ENCODE measurements at places on chromosomes 7 and 10. TPM values are rescaled to one million over a fixed set of nuclear protein-coding genes. Genes with fewer than 3 reads are reported as not detected.

Gene CASTOR2
- total RNA-seq, result 10.5 TPM

GRCh38 chr10:68096913-68097516 is 12.3 kb upstream of the MYPN start:
- DNase-seq, result peak; percentile 97

Gene EMX2
- total RNA-seq, result 0.81 TPM

Gene WDFY4
- total RNA-seq, result not detected

Gene NME8
- total RNA-seq, result not detected

DNA sequence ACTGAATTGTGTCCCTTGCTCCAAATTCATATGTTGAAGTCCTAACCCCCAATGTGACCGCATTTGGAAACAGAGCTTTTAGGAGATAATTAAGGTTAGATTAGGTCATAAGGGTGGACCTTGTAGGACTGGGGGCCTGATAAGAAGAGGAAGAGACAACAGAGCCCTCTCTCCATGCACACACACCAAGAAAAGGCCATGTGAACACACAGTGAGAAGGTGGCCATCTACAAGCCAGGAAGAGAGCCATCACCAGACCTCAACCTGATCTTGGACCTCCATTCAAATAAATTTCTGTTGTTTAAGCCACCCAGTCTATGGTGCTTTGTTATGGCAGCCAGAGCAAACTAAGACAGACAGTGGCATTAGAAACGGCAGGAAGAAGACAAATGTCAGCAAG is 12.5 kb upstream of the PRKAR2B start:
- DNase-seq, result no peak

Gene DGKB
- 0.07 TPM for total RNA-seq

Gene PDE1C
- 133 TPM for total RNA-seq

Gene IGFBP3
- 62.0 TPM for total RNA-seq

DNA sequence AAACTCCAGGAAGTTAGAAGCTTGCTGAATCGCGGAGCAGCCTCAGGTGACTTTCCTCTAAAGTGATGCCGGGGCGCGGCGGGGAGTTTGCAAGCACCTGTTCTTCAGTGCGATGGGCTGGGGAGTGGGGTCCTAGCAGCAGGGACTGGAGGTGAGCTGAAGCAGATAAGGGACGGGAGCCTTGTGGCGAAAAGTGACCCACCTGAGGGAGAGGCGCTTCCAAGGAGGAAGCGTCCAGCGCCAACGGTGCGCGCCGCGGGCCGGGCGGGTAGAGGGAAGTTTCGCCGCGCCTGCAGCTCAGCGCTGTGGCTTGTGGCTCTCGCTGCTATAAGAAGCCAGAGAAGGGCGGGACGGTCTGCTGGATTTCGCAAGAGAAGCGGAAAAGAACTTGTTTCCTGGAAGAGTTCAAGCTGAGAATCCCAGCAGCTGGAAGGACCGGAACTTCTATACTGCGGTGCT is at the start of gene STEAP4:
STEAP4 (minus strand) TSS at position 305 of the 459 bp plus-strand sequence. CDS start 22,625 bp downstream, outside the sequence.
- no peak for DNase-seq

DNA sequence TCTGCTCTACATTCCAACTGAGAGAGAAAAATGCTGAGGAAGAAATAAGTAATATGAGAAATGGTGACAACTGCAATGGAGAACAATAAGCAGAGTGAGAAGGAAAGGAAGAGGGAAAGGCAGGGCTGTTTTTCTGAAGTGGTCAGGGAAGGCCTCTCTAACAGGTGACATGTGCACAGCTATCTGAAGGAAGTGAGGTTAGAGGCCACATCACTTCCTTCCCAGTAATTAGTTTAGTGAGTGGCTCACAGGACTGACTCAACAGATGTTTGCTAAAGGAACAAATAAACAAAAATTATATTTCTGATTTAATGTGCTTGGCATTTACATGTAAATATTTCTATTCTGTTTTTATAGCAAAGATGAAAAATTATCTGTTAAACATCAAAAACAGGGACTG is 77.9 kb downstream of the ARHGAP21 start:
- peak; percentile 28 for DNase-seq

- DNase-seq, result no peak
Measured at GRCh38 chr10:788796-789748, 99.6 kb upstream of the DIP2C start.

GRCh38 chr7:132402751-132403245 is 173.5 kb downstream of the PLXNA4 start:
- DNase-seq, result no peak

Gene CALML3
- not detected for total RNA-seq

DNA sequence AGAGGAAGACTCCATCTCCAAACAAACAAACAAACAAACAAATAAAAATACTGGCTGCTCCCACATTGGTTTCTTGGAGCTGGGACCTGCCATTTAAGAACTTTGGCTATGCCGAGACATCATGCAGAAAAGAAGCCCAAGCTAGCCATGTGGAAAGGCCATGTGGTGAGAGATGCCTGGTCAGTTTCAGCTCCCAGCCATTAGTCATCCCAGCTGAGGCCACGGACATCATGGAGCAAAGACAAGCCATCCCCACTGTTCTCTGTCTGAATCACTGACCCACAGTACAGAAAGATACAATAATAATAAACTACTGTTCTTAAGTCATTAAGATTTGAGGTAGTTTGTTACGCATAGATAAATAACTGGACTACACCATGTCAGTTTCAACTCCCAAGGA is 70.0 kb upstream of the PCBD1 start:
- DNase-seq, result peak; percentile 21

DNA sequence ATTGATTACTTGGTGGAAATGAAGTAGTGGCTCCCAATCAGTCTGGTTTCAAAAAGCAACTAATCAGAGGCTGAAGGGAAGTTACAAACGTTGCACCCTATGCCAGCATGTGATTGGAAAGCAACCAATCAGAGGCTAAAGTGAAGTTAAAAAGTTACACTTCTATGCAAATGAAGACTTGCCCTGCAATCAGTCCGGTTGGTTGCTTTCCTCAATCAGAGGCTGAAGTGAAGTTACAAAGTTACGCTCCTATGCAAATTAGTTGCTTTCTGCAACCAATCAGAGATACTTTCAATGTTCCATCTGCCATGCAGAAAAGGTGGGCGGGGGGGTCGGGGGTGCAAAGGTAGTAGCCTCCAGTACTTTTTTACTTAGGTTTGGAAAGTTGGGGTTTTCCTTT is 1077.1 kb downstream of the TYW1 start:
- DNase-seq, result peak; percentile 82

Gene TBXAS1
- 0.26 TPM for total RNA-seq

GRCh38 chr10:51786684-51787035 is 87.3 kb upstream of the CSTF2T start:
- no peak for DNase-seq

- peak; percentile 73 for DNase-seq
Measured at GRCh38 chr7:112898432-112899290, 108.5 kb upstream of the TMEM168 start.

GRCh38 chr7:463817-464453 is 55.7 kb downstream of the PDGFA start:
- DNase-seq, result no peak

DNA sequence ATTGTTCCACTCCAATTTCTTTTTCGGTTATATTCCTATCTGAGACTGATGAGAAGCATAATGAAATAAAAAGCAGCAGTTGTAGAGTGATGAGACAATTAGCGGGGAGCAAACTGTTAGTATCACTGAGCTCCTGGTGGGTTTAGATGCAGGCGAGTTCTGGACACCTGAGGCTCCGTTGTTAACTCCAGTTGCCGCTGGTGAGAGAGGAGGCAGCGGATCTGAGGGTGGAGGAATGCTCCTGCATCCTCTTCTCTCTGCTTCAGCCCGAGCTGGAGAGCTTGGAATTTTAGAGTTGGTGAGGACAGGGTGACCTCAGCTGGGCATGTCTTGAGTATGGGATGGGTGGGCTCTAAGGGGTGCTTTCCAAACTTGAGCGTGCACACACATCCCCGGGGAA is 31.4 kb downstream of the LRMDA start:
- DNase-seq, result no peak

DNA sequence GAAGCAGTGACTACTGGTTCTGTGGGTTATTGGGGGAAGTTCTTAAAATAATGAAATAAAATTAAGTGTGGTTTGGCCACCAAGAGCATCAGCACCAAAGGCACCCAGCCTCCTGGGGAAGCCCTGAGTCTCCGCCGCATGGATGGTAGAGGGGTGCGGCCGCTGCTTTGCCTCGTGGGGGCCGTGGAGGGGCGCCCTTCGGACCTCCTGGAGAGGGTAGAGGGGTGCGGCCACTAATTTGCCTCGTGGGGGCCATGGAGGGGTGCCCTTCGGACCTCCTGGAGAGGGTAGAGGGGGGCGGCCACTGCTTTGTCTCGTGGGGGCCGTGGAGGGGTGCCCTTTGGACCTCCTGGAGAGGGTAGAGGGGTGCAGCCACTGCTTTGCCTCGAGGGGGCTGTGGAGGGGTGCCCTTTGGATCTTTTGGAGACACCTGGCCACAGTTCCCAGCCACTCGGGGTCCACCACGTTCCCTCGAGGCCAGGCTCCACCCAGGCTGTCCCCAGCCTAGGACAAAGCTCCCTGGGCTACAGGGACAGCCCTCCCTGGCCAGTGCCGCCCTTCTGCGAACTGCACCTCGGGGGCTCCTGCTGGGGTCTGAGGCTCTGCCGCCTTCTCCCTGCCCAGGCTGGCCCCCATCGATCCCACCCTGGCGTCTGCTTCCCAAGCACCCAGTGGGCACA is 535.1 kb downstream of the PTPRN2 start:
- DNase-seq, result no peak

DNA sequence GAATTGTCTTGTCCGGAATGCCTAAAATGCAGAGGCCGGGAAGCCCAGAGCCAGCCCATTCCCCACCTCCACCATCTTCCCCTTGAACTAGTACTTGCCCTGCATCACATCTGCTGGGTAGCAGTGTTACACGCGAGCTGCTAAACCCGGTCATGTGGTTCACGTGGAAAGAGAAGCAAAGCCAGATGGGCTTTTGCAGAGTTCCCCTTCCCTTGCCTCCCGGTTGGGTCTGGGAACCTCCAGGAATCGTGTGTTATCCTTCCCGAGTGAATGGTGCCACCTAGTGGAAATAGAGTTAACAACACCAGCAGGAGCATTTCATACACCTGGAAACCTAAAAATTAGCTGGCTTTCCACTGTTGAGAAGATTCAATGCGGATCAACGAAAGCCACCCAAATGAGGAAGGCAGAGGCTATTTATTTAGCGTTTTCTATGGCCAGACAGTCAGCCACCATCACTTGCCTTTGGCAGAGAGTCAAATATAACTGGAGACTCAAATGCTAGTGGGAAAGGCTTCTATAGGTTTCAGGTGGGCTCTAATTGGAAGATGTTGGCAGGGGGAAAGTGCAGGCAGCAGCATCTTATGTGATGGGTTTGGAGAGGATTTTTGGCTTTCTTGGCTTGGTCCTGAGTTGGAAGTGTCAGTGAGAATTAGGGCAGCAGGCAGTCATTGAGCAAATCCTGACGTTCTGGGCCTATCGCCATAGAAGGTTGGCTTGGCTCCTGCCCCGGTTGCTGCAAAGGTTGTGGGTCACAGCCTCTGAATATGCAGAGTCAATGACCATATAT is 12.9 kb upstream of the DENND2A start:
- DNase-seq, result peak; percentile 63

Gene SPDYE3
- not detected for total RNA-seq

GRCh38 chr7:44108768-44109750 is 4.9 kb downstream of the AEBP1 start:
- no peak for DNase-seq

Gene EPHA1
- not detected for total RNA-seq

GRCh38 chr7:15685358-15686294 is 857 bp downstream of the MEOX2 start:
- no peak for DNase-seq

- no peak for DNase-seq
Measured at GRCh38 chr7:82678259-82678658, 234.7 kb upstream of the CACNA2D1 start.

Gene TRPV5
- not detected for total RNA-seq

- DNase-seq, result no peak
Measured at GRCh38 chr10:11746883-11747539, 4.8 kb downstream of the ECHDC3 start.

Gene LRRC61
- 0.67 TPM for total RNA-seq

DNA sequence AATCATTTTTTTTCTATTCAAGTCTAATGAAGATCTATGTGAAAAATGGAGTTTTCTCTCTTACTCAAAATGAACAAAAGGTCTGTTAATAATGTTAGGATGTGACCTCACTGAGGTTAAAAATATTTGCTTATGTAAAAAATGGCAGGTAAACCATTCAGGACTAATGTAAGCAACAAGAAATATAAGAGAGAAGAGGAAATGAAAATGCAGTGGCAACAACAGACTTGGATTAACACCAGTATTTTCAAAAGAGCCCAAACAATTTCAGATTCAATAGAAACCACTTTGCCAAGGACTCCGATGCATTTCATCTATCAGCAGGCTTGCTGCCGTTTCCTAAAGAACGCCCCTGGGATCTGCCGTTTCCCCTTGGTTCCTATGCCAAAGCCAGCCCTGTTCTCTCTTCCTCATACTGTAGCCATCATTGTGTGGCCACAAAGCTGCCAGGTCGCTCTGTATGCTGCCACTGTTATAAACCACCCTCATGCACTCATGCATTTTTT is 66.4 kb downstream of the MTURN start:
- DNase-seq, result no peak

- peak; percentile 49 for DNase-seq
Measured at GRCh38 chr7:154953006-154953684, 49.8 kb downstream of the PAXIP1 start.

Gene CCL24
- total RNA-seq, result not detected

DNA sequence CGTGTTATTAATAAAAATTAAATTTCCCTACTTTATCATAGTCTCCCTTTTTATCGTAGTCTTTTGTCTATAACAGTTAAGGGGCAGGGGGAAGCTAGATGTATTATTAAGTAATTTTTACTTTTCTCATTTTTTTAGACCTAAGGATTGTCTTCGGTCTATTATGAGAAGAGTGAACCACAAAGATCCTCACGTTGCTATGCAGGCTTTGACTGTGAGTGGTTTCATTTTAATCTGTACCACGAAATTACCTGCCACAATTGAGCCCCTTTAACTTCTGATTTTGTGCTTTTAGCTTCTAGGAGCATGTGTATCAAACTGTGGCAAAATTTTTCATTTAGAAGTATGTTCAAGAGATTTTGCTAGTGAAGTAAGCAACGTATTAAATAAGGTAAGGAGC is 40.6 kb downstream of the STAM start:
- DNase-seq, result no peak

DNA sequence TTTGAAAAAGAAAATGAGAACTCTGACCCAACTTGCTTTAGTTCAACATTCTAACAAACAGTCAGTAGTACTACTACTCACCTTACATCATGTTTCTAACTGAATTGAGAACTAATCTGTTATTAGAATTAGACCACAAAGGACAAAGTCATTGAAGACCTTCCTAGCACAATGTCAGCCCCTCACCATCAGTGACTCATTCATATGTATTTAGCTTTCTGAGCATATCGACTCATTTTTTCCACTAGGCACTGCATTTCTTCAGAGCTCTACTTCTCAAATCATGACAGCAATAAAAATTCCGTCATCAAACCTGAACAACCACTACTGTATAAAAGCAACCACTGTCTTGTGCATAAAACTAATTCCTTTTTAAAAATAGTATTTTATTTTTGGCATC is 4.4 kb upstream of the LRRN3 start:
- no peak for DNase-seq

- no peak for DNase-seq
Measured at GRCh38 chr7:142925413-142925812, 8.1 kb downstream of the TRPV5 start.

Gene NUTM2B
- total RNA-seq, result 1.2 TPM

Gene ABCB4
- not detected for total RNA-seq

Gene TMEM184A
- 3.6 TPM for total RNA-seq

Gene ENTPD1
- 2.5 TPM for total RNA-seq

GRCh38 chr7:137900137-137900536 is 53.4 kb upstream of the DGKI start:
- DNase-seq, result no peak

Gene BAIAP2L1
- total RNA-seq, result 14.0 TPM

Data from A172 (cell line).